CMK (cell line): ENCODE measurements at places on chromosomes 3 and 15.

GRCh38 chr3:45226206-45226915 is at the start of gene TMEM158:
Gene TMEM158, minus strand, starts transcription at chr3:45226287. Its CDS starts 260 bp downstream, at chr3:45226027.
- no peak for DNase-seq

- DNase-seq, result no peak
Measured at GRCh38 chr15:57528940-57529565, 62.7 kb upstream of the MYZAP start.

- no peak for DNase-seq
Measured at GRCh38 chr3:145798007-145798406, 363.0 kb downstream of the PLOD2 start.

GRCh38 chr15:70466305-70466704 is 297.1 kb downstream of the UACA start:
- no peak for DNase-seq

DNA sequence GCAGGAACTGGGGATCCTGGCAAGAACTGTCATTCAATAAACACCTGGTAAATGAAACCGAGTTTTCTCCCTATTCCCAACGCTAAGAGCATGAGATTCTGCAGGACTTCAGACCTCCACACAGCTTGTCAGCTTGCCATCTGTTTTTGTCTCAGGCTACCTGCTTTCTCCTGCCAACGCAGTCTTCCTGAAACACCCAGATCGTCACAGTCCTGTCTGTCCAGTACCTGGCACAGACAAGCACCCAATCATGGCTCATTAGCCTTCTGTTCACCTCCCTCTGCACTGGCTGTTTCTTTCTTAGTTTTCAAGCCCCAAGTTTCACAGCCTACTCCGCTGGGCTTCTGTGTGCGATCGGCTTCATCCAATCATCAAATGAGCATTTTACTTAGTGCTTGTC is 5.0 kb downstream of the SLC12A8 start:
- DNase-seq, result no peak
